ENCODE measurements at places on chromosomes 2 and 18. TPM values are rescaled to one million over a fixed set of nuclear protein-coding genes. Genes with fewer than 3 reads are reported as not detected.

EML6 gene
- 1.2 TPM for total RNA-seq

- no peak overlapping the region for H3K27ac ChIP-seq
- no peaks in the 10 kb centered on the region for H3K36me3 ChIP-seq
- H3K4me1 ChIP-seq, result no peaks in the 10 kb centered on the region
These were observed 337.3 kb downstream of the CBLN2 start for GRCh38 chr18:72206814-72207213.

NR4A2 gene
- 61.6 TPM for total RNA-seq

DNA sequence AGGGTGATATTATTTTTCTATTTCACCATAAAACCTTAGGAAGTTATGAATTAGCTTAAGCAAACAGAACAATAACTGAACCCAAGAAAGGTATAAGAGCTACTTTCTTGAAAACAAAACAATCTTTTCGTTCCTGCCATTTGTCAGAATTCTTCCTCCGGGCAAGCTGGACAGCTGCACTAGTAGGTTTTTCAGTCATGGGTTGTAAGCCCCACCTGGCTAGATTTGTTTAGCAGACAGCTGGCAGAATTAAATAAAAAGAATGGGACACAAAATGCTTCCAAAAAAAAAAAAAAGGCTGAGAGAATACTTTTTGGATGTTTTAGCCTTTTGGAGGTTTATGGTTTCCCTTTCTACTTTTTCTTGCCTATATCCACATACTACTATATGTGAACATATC is 694.1 kb downstream of the ARHGAP15 start:
- no peak overlapping the region for H3K27ac ChIP-seq
- H3K27me3 ChIP-seq, result peaks cover 3% of the 10 kb centered on the region
- no peaks in the 10 kb centered on the region for H3K4me1 ChIP-seq
- H3K36me3 ChIP-seq, result no peaks in the 10 kb centered on the region
- DNase-seq, result no peak

- H3K27me3 ChIP-seq, result no peaks in the 10 kb centered on the region
- no peaks in the 10 kb centered on the region for H3K4me1 ChIP-seq
- H3K27ac ChIP-seq, result no peak overlapping the region
- no peaks in the 10 kb centered on the region for H3K36me3 ChIP-seq
- no peak overlapping the region for H3K4me3 ChIP-seq
These were observed 370.3 kb downstream of the SETBP1 start for GRCh38 chr18:45050712-45051601.

DNA sequence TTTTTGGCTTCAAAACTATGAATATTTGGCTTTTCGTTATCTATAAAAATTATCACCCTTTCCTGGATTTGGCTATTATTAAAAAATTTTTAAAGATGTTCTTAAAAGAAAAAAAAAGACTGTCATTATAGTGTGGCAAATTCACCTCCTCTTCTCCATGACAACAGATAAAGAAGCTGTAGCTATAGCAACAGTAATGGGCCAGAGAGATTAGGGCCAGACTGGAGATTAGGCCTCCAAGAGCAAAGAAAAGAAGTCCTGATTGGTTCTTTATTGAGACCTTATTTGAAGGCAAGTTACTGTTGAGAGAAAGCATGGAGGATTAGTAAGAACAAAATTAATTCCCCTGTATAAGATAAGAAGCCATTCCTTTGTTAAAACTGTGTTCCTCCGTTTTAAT is 812.5 kb downstream of the DCC start:
- no peak overlapping the region for H3K4me3 ChIP-seq
- DNase-seq, result no peak
- H3K4me1 ChIP-seq, result no peaks in the 10 kb centered on the region
- no peaks in the 10 kb centered on the region for H3K36me3 ChIP-seq
- no peak overlapping the region for H3K27ac ChIP-seq
- H3K27me3 ChIP-seq, result no peaks in the 10 kb centered on the region

NTSR2 gene
- total RNA-seq, result not detected

All from activated CD8-positive, alpha-beta T cell treated with anti-CD3 and anti-CD28 coated beads for 36 hours (primary cell).